ENCODE measurements at places on chromosomes 6 and 20.

DNA sequence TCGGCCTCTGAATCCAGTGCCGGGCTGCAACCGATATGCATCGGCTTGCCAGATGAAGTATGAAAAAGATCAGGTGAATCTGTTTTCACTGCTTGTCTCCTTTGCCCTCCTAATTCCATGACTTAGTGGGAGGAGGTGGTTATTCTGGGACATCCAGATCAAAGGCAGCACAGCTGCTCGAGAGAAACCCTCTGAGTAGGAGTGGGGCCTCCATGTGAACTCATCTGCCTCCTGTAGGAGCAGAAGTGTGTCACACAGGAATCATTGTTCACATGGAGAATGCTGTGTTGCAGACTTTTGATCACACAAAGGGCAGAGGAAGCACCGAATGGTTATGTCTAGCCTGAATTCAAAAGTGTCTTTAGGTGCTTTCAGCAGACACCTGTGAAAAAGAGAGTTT, 73.1 kb upstream of the SLC22A1 start:
- no peak for DNase-seq

DNA sequence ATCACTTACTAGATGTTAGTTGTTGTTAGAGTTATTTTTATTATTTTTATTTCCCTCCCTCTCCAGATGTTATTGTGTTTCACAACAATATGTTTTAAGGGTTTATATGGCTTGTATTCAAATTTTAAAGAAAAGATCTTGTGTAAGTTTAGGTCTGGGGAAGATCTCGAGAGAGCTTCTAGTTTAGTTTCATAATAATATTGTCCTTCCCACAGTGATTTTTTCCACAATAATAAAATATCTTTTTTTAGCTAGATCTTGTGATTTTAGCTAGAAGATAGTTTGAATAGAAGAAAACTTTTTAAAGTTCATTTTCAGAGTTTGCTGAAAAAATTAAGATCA, 55.0 kb downstream of the ADGRG6 start:
- DNase-seq = no peak

DNA sequence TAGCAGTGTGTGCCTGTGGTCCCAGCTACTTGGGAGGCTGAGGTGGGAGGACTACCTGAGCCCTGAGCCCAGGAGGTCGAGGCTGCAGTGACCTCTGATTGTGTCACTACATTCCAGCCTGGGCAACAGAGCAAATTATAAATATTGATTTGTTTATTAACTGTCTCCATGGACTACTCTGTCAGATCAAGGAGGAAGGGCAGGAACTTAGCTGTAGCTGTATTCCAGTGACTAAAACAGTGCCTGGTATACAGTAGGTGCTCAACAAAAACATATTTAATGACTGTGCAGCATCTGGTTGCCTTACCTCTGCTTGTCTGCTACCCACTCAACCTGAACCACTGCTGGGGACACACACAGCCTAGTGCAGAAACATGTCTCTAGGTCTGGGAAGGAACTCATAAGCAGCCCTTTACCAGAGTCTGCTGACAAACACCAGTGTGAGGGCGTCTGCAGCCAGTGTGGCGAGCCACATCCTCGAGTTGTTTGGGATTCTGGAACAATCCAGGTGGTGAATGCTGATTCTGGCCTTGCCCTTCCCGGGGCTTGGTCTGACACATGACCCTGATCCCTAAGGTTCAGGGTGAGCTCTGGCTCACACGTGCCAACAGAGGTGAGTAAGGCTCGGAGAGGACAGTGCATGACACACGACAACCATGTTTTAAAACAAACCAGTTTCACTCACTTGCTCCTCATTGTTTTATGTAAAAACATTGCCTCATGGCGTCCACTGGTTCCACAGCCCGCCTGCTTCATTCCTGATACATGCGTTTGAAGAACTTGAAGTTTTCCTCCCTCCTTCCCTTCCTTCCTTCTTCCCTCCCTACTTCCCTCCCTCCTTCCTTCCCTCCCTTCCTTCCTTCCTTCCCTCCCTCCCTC, 117.9 kb upstream of the ZNF217 start:
- DNase-seq = no peak

- no peak for DNase-seq
These were observed 738.1 kb downstream of the QKI start for GRCh38 chr6:164152611-164153010.

GRCh38 chr6:99521633-99522151, 6.5 kb upstream of the USP45 start:
- DNase-seq = no peak

GRCh38 chr6:32189069-32189741, 797 bp downstream of the PBX2 start:
- DNase-seq = no peak

DNA sequence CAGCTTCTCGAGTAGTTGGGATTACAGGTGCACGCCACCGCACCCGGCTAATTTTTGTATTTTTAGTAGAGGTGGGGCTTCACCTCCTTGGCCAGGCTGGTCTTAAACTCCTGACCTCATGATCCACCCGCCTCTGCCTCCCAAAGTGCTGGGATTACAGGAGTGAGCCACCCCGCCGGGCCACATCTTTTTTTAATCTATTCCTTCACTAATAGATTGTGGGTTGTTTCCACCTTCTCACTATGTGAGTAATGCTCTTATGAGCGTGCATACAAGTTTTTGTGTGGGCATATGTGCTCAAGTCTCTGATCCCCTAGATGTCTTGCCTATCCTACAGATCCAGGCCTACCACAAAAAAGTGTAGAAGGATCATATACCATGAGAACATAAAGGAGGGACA, 30.7 kb downstream of the CARMIL1 start:
- no peak for DNase-seq

DNA sequence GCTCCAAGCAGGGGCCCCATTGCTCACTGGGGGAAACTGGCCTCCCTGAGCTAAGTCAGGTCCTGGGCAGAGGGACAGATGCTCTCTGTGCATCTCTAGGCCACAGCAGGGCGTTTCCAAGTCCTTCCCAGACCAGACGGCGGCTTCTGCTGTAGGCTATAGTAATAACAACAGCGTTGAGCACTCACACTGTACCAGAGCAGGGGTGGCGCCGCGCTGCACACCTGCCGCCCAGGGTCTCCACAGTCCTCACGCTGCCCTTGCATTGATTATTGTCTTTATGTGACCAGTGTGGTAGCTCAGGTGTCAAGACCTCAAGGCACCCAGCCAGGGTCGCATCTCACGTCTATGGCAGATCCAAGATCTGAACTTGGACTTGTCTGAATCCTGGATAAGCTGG, 14.9 kb upstream of the CCN5 start:
- DNase-seq = no peak

GRCh38 chr6:53161481-53162009, 12.9 kb upstream of the GCM1 start:
- DNase-seq = no peak

- DNase-seq = no peak
These were observed 65.0 kb downstream of the GCLC start for GRCh38 chr6:53479871-53480270.

GRCh38 chr6:76435174-76435573, 362.7 kb upstream of the IMPG1 start:
- DNase-seq = no peak

GRCh38 chr20:44083220-44083933, 103.6 kb downstream of the JPH2 start:
- DNase-seq = no peak

DNA sequence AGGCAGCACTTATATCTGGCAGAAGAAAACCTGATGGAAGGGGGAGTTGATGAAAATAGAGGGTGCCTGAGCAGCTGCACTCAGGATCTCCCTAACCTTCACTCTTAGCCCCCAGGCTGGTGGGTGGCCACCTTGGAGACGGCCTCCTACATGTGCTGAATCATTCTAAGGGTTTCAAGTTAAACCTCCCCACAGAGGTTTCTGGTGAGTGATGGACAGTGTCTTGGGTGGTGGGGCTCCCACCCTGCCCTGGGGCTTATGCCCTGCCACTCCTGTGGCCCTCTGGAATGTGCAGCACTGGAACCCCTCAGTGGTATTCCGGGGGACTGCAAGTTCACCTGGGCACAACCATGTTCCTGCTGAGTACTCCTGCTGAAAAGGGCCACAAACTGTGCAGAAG, 357.2 kb downstream of the CD83 start:
- no peak for DNase-seq

DNA sequence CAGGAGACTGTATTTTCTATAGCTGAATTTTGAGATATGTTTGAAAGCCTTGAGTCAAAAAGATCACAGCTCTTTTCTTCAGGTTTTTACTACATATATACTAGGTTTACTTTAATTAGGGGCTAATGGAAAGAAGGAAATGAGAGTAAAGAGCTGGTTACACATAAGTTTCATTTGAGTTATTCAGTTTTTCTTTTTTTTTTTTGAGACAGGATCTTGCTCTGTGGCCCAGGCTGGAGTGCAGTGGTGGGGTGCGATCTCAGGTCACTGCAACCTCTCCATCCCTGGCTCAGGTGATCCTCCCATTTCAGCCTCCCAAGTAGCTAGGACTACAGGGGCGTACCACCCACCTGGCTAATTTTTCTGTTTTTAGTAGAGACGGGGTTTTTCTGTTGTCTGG, 4.8 kb downstream of the ARFGEF2 start:
- no peak for DNase-seq

DNA sequence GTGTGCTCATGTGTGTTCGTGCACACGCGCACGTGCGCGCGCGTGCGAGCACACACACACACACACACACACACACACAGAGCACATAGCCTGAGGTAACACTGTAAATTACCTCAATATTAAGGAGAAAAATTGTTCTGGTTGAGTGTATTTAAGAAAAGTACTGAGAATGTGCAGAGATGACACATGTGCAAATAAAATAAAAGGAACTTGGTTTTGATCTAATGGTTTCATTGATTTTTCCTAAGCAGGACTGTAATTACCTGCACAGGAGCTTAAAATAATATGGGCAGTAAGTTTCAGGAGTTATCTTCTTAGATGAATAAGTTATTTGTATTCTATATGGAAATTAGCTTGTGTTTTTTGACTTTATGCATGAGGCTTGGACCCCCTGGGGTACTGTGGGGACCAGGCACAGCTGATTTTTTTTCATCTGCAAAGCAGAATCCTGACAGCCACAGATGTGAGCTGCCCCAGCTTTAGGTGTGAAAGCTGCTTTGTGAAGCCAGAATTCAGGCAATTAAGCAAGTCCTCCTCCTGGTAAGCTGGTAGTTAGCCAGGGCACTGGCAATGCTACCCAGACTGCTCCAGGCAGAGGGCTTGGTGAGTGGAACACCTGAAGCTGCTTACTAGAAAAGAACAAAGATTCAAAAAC, 1040.6 kb upstream of the CITED2 start:
- no peak for DNase-seq

DNA sequence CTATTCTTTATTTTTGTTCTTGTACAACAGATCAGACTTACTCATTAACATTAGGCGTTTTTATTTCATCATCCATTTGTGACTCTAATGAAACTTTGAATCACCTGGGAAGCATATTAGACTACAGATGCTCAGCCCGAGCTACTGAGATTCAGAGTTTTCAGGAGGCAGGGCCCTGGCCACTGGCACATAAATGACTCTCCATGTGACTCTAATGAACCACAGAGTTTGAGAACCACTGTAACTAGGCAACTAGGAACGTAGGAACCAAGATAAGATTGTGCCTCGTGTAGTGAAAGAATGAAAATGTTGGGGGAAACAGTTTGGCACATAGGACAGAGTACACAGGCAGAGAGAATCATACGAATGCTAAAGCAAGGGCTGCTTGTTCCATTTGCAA, 405.9 kb upstream of the BTBD3 start:
- DNase-seq = no peak

- no peak for DNase-seq
These were observed 186.4 kb downstream of the SASH1 start for GRCh38 chr6:148529010-148529409.

- no peak for DNase-seq
These were observed 312.4 kb downstream of the CDKAL1 start for GRCh38 chr6:20846602-20847028.

DNA sequence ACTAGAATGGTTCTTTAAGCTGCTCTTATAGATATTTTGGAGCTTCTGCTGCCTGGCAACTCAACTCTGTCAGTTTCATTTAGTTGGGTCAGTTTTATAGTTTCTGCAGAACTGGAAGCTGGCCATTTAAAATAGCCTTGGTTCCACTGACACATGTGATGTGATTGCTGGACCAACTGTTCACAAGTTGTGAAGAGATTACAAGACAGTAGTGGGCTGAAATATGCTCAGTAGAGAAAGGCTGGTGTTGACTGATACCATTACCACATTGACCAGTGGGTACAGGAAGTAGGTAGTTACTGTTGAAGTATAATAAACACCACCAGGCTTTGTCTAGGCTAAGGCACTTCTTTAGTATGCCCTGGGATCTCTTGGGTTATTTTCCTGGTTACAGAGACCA, 39.0 kb downstream of the BCKDHB start:
- no peak for DNase-seq

DNA sequence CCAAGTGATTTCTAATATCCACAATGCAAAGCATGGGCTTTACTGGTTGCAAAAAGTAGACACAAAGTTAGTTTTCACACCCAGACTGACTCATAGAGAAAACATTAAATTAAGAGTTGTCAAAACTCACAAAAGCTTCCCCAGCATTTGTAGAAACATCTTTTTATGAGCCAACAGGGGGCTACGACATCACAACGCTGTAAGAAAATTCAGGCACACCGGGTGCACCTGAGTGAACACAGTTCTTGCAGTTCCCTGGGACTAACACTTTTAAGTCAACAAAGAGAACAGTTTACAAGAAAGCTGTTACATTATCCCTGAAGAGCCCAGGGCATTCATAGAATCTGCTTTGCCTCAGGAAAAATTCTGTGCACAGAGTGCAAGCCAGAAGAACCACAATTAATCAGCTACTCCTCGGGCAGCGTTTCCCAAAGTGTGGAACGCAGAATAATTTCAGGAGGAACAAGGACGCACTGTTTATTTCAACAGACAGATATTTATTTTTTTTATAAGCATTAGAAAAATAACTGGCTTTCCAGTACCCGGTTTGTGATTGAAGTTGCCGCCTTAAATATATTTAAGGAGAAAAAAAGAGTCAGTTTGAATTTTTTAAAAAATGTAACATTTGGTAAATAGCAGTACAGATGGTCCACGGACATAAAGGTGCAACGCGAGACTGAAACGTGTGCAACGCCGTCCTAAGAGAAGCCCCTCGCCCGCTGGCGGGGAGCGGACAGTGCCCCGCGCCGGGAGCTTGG, 1.2 kb downstream of the NCOA5 start:
- DNase-seq = no peak

- no peak for DNase-seq
These were observed 15.4 kb downstream of the SLC17A4 start for GRCh38 chr6:25769983-25770382.

- DNase-seq = no peak
These were observed 36.8 kb downstream of the BCAS4 start for GRCh38 chr20:50831622-50832021.

- no peak for DNase-seq
These were observed at the start of gene BMP7 for GRCh38 chr20:57266291-57267157. TSS of gene BMP7 (minus strand) at chr20:57266641. CDS start at chr20:57266122, 519 bp downstream.

GRCh38 chr6:136144251-136145023, 105.7 kb downstream of the MTFR2 start:
- no peak for DNase-seq

GRCh38 chr20:43839793-43840199, 74.9 kb upstream of the TOX2 start:
- no peak for DNase-seq

GRCh38 chr20:42100137-42100704, 482.0 kb upstream of the CHD6 start:
- no peak for DNase-seq

All from activated CD4-positive, alpha-beta T cell treated with anti-CD3 and anti-CD28 coated beads, Interleukin-2, amount 50 U/mL, for 48 hours (primary cell).